ENCODE measurements at places on chromosomes 16 and 17. TPM values are rescaled to one million over a fixed set of nuclear protein-coding genes. Genes with fewer than 3 reads are reported as not detected.
A peak's percentile ranks its signal among the peaks of the same experiment; 100 is the strongest.

- no peak for DNase-seq
Measured at GRCh38 chr16:28186752-28187151, 25.0 kb downstream of the XPO6 start.

GRCh38 chr17:79652999-79653643 is 42.3 kb upstream of the RBFOX3 start:
- DNase-seq = no peak

DNA sequence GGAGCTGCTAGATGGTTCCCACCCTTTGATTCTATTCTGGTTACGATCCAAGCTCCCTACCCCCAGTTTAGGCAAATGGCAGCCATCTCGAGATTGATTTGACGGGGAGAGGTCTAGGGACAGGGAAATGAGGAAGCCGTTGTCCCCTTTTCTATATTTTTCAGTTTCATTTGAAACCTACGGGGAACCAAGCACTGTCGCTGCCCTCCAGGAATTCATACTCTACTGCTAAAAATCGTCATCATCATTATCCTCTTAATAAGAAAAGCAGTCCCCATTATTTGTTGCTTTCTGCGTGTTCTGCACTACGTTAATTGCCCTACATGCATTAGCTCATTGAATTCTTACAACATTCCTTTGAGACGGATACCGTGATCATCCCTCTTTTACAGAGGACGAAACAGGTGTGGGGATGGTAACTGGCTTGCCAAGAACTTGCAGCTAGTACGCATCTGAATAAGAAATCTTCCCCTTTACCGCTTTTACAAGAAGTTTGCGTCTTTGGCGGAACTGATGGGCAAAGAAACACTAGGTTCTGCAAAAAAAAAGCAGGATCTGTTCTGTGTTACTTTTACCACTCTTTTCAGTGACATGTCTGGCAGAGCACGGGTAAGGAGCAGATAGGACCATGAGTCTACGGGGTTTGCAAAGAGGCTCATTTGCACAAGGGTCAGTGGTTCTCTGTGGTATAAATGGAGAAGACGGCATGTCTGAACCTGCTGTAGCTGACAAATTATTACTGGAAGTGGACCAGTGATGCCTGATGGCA is 1.1 kb downstream of the CCP110 start:
- peak; percentile 10 for DNase-seq

DNA sequence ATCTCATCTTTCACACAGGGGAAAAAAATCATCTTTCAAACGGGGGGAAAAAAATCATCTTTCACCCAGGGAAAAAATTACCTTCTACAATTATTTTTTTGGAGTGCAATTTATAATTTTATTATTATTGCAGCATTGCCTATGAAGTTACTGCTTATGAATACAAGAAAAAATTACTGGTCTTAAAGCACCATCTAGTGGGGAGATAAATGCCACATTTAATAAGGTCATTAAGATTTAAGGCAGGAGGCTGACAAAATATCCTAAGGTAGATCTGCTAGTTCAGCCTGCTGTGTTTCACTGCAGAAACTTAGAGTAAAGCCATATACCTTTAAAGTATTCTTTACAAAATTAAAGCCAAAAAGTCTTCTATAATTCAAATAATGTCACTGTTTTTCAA is 13.7 kb downstream of the SHCBP1 start:
- peak; percentile 23 for DNase-seq

GRCh38 chr16:84239141-84239769 is 557 bp downstream of the KCNG4 start:
- DNase-seq = no peak

- DNase-seq = no peak
Measured at GRCh38 chr17:59479141-59479540, 86.3 kb upstream of the DHX40 start.

- DNase-seq = no peak
Measured at GRCh38 chr17:78133971-78134898, 3.7 kb downstream of the TMC8 start.

GRCh38 chr17:43695970-43696865 is 34.5 kb upstream of the MEOX1 start:
- no peak for DNase-seq

DNA sequence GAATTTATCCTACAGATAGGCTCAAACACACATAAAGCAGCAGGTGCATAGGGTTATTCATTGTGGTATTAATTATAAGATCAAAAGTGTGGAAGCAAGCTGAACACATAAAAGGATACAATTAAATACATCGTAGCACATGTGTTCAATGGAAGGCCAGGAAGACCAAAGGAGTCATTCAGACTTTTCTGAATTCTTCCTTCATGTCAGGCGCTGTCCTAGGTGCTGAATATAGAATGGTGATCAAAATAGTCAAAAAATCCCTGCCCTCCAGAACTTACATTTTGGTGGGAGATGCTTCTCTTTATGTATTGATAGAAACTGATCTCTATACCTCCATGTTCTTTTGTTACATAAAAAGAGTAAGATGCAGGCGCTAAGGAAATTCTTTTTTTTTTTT is 439.0 kb upstream of the ASIC2 start:
- DNase-seq = no peak

- DNase-seq = peak; percentile 16
Measured at GRCh38 chr17:17994271-17995069, 21.8 kb downstream of the DRC3 start.

DNA sequence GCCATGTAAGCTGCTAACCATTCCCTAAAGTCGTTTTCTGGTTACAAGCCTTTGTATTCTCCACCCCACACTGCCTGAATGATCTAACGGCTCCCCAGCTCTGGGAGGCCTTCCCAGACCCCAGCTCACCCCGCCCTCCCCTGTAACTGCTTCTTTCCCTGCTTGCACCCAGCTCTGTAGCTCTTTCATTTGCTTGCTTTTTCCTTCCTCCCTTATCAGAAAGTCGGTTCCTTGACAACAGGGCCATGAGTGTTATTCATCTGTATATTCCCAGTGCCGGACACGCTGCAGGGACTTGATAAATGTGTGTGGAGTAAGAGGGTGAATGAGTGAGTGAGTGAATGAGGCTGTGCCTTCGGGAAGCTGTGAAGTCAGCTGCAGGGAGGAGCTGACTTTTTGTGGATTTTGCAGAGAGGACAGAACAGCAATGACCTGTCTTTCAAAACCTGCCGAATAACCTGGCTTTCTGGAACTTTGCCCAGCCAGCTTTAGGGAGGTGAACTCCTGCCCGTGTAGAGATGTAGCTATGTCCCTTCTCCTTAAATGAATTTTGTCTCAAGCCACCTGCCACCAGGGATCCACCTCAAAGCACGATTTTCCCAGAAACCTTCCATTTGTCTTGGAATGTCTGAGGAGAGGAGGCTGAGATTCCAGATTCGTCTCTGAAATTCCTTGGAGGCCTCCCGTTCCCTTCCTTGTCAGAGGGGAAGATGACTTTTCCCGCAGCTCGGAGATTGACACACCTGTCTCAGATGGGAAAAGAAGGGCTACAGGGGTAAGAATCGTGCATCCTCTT is 20.0 kb upstream of the CACNG4 start:
- DNase-seq = no peak

GRCh38 chr16:20430948-20431347 is 20.4 kb upstream of the ACSM2A start:
- no peak for DNase-seq

DNA sequence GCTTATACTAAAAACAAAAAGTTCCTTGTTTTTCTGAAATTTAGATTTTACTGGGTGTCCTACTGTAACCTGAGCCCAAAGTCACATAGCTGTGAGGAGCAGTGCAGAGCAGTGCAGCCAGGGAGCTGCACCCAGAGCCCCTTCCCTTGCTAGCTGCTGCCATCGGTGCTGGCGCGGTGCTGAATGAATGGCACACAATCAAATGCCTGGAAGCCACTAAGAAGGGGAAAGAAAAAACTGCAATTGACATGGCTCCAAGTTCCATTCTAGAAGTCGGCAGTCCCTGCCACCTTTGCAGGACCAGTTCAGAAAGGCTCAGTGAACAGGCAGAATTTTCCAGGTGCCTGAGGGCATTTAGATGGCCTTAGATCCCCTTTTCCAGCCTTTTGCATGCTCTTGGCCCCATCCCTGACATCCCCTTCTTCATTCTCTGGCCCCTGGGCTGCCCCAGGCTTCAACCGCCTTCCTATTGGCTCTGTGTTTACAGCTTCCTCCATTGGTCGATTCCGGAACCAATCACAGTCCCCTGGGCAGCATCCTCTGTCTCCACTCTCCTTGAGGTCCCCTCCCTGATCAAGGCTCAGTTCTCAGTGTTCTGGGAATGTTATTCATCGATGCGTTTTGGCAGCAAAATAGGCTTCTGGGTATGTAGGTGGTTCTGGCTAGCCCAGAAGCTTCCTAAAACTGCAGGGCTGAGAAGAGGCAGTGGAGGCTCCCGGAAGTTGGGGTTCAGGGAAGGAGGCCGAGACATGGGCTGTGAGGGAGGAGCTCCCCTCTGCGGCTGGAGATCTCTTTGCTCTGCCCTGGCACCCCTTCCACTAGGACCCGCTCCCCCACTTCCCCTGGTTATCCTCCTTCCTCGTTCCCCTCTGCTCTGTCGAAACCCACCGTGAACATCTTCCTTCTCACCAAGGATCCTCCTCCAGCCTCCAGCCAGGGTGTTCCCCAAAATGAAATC is 37.9 kb downstream of the ATP2C2 start:
- DNase-seq = no peak

DNA sequence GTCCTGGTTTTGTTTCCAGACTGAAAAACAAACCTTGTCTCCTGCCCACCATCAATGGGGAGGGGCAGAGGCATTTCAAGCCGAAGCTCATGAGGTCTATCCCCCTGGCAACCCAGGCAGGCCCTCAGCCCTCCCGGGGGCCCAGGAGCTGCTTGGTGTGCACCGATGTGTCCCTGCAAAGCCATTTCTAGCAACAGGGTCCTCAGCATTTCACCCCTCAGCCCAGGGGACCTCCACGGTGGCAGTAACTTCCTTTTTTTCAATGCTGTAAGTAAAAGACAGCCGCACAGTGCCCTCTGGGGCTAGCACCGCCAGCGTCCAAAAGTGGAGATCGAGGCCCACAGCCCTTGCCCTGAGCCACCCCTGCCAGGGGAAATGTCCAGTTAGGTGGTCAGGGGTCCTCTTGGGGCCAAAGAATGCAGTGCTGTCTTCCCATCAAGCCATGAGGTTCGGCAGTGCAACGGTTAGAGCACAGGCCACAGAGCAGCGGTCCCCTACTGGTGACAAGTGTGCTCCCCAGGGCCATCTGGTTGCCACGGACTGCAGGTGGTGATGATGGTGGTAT is 79.9 kb downstream of the LITAF start:
- DNase-seq = no peak

GRCh38 chr17:11969565-11969964 is 27.7 kb downstream of the ZNF18 start:
- no peak for DNase-seq

- no peak for DNase-seq
Measured at GRCh38 chr16:85445779-85446222, 167.3 kb upstream of the GSE1 start.

DNA sequence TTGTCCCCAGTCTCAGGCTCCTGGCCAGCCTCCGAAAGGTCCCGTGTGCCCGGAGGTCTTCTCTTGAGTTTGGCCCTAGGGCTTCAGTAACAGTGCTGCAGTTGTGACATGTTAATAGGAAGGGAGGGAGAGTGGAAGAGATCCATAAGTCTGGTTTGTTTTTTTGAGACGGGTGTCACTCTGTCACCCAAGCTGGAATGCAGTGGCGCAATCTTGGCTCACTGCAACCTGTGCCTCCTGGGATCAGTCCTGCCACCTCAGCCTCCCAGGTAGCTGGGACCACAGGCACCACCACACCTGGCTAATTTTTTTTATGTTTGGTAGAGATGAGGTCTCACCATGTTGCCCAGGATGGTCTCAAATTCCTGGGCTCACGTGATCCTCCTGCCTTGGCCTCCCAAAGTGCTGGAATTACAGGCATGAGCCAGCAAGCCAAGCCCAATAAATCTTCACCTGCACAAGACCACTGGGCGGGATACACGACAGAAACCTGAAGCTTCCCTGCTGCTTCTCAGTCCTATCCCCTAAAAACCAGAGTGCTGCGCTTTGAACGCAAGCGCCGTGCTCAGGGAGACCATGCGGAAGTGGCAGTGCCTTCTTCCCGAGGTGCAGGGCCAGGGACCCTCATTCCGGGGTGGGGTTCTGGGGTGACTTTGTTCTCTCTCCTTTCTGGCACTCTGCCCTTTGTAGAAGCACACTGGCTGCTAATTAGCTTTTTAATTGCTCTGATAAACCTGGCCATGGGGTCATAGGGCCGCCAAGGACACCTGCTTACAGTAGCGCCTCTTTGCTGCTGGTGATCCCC is 10.9 kb downstream of the TRAF7 start:
- no peak for DNase-seq

DNA sequence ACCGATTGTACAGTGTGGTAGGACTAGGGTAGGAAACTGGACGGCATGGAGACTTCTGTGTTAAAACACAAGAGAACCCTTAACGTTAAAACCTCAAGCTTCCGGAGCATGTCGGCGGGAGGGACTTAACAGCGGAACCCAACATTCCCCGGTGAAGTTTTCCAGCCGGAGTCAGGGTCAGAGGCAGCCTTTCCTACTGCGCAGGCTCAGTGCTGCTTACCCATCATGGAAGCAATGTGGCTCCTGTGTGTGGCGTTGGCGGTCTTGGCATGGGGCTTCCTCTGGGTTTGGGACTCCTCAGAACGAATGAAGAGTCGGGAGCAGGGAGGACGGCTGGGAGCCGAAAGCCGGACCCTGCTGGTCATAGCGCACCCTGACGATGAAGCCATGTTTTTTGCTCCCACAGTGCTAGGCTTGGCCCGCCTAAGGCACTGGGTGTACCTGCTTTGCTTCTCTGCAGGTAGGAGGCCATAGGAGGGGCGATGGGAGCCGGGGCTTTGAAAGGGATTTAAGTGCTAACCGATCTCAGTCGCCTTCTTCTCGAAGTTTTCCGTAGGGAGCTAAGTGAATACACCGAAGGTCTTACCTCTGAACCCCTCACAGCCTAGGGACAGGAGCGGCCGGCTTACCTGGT is at the start of gene PIGL:
Gene PIGL, plus strand, starts transcription at position 209 of the 634 bp plus-strand sequence. Its CDS starts 17 bp downstream, at position 226.
- peak; percentile 82 for DNase-seq

- no peak for DNase-seq
Measured at GRCh38 chr17:44044071-44044470, 22.4 kb downstream of the LSM12 start.

GRCh38 chr17:3770466-3770865 is 30.5 kb downstream of the ITGAE start:
- DNase-seq = no peak

GRCh38 chr16:68300734-68301459 is 9.8 kb downstream of the SLC7A6OS start:
- DNase-seq = no peak

- DNase-seq = no peak
Measured at GRCh38 chr16:75225092-75225491, 6.3 kb downstream of the CTRB1 start.

- no peak for DNase-seq
Measured at GRCh38 chr17:59332749-59333377, 1.4 kb downstream of the YPEL2 start.

CIAPIN1 gene
- 52.8 TPM for total RNA-seq

DHODH gene
- total RNA-seq = 8.9 TPM

RPH3AL gene
- 17.8 TPM for total RNA-seq

CDK5R1 gene
- total RNA-seq = 19.6 TPM

ABCA10 gene
- 1.8 TPM for total RNA-seq

PRSS8 gene
- total RNA-seq = not detected

MCRIP2 gene
- total RNA-seq = 33.6 TPM

NAA60 gene
- total RNA-seq = 38.7 TPM

NPIPB13 gene
- total RNA-seq = 33.3 TPM

FSCN2 gene
- total RNA-seq = 1.6 TPM

NPB gene
- 0.33 TPM for total RNA-seq

NKD1 gene
- total RNA-seq = 7.9 TPM

POLDIP2 gene
- 29.5 TPM for total RNA-seq

BICDL2 gene
- not detected for total RNA-seq

EXOC3L1 gene
- not detected for total RNA-seq

Data from naive thymus-derived CD4-positive, alpha-beta T cell (primary cell).